ENCODE measurements at places on chromosomes 3 and 15.

GRCh38 chr15:31060429-31061140, 40.9 kb downstream of the TRPM1 start:
- H3K4me1 ChIP-seq, result no peaks in the 10 kb centered on the region
- H3K36me3 ChIP-seq, result no peaks in the 10 kb centered on the region
- H3K27me3 ChIP-seq, result peaks cover 4% of the 10 kb centered on the region
- no peak for DNase-seq
- H3K4me3 ChIP-seq, result no peak overlapping the region

DNA sequence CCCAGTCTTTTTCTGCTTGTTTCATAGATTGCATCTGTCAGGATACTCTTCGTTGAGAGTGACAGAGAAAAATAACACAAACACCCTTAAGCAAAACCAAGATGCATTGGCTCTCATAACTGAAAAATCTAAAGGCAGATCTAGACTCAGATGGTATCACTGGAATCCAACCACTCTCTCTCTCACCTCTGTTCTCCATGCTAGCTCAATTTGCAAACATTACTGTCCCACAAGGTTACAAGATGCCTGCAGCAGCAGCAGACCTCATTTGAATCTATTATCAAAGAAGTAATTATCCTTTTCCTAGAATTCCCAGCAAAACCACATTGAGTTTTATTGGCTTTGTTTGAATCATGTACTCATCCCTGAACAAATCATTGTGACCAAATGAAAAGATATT, 19.1 kb upstream of the PCOLCE2 start:
- no peaks in the 10 kb centered on the region for H3K27me3 ChIP-seq
- H3K4me3 ChIP-seq, result no peak overlapping the region

- H3K36me3 ChIP-seq, result no peaks in the 10 kb centered on the region
- DNase-seq, result no peak
- H3K4me3 ChIP-seq, result no peak overlapping the region
- no peak overlapping the region for H3K27ac ChIP-seq
- H3K27me3 ChIP-seq, result no peaks in the 10 kb centered on the region
- no peaks in the 10 kb centered on the region for H3K4me1 ChIP-seq
Measured at GRCh38 chr3:105885256-105885655, 16.4 kb upstream of the CBLB start.

GRCh38 chr15:45884755-45885445, 250.1 kb downstream of the SQOR start:
- H3K4me3 ChIP-seq, result no peak overlapping the region
- H3K4me1 ChIP-seq, result no peaks in the 10 kb centered on the region
- no peaks in the 10 kb centered on the region for H3K27me3 ChIP-seq

DNA sequence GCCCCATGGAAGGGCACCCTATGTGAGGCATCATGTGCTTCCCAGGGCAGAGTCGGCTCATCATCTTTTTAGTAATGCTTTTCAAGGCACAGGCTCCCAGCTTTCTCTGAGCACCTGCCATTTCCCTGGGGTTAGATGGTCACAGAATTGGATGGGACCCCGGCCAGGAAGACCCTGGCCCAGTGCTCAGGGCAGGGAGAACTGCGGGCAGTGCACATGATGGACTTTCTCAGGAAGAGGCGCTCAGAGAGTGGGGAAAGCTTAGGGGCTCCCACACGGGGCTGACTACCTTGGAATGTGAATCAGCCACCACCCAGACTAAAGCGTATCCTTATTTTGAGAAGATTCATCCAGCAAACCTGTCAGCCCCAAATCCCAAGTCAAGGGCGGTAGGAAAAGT, 16.5 kb upstream of the SKOR1 start:
- no peak overlapping the region for H3K27ac ChIP-seq
- H3K27me3 ChIP-seq, result no peaks in the 10 kb centered on the region
- DNase-seq, result no peak
- no peak overlapping the region for H3K4me3 ChIP-seq
- H3K36me3 ChIP-seq, result peaks cover 2% of the 10 kb centered on the region
- no peaks in the 10 kb centered on the region for H3K4me1 ChIP-seq

GRCh38 chr3:94071713-94072284, 8.9 kb downstream of the NSUN3 start:
- no peak overlapping the region for H3K27ac ChIP-seq
- no peak overlapping the region for H3K4me3 ChIP-seq
- DNase-seq, result no peak
- no peaks in the 10 kb centered on the region for H3K27me3 ChIP-seq

GRCh38 chr3:166783206-166783605, 596.9 kb downstream of the ZBBX start:
- no peaks in the 10 kb centered on the region for H3K36me3 ChIP-seq
- no peak overlapping the region for H3K27ac ChIP-seq
- DNase-seq, result no peak
- H3K4me3 ChIP-seq, result no peak overlapping the region

- H3K4me1 ChIP-seq, result no peaks in the 10 kb centered on the region
- no peaks in the 10 kb centered on the region for H3K36me3 ChIP-seq
- no peak overlapping the region for H3K27ac ChIP-seq
- H3K27me3 ChIP-seq, result no peaks in the 10 kb centered on the region
- DNase-seq, result no peak
Measured at GRCh38 chr3:115989684-115990421, 366.5 kb downstream of the GAP43 start.

DNA sequence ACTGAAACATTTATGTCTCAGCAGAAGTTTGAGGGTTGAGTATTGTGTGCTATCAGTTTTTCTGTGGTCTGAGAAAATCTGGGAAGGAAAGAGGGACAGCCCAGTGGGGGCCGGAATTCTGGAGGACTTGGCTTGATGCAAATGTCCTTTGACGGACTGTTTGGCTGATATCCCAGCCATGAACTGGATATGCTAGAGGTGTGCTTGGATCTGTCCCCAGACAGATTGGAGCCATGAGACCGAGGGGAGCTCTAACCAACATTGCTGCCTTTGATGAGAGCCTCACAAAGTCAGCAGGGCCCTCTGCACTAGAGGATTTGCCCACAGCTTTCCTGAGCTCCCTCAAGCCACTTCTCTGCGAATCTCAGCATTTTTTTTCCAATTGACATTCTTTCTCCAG, 405.6 kb downstream of the NTRK3 start:
- no peaks in the 10 kb centered on the region for H3K27me3 ChIP-seq
- no peak for DNase-seq
- no peak overlapping the region for H3K4me3 ChIP-seq
- no peaks in the 10 kb centered on the region for H3K36me3 ChIP-seq
- no peak overlapping the region for H3K27ac ChIP-seq
- H3K4me1 ChIP-seq, result no peaks in the 10 kb centered on the region

GRCh38 chr3:99934975-99935797, 117.5 kb downstream of the CMSS1 start:
- H3K4me3 ChIP-seq, result no peak overlapping the region
- H3K27me3 ChIP-seq, result no peaks in the 10 kb centered on the region
- H3K36me3 ChIP-seq, result no peaks in the 10 kb centered on the region
- DNase-seq, result no peak

DNA sequence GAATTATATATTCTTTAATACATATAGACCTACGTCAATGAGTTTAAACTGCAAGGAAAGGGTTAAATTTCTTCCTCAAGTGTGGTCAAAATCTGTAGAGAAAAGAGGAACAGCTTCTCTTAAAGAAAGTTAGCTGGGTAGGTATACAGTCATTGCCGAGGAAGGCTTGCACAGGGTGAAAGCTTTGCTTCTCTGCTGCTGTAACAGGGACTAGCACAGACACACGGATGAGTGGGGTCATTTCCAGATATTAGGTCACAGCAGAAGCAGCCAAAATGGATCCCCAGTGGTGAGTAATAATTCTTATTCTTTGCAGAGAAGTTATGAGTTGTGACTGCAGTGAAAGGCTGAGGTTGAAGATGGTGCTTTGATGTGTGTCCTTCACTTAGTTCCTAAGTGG, at the start of gene CD86:
Gene CD86, plus strand, starts transcription at position 148 of the 400 bp plus-strand sequence. Its CDS starts 128 bp downstream, at position 276.
- H3K4me3 ChIP-seq, result peak within 1 kb of the TSS; percentile 4
- H3K36me3 ChIP-seq, result no peaks in the 10 kb centered on the region

- no peaks in the 10 kb centered on the region for H3K4me1 ChIP-seq
- no peaks in the 10 kb centered on the region for H3K36me3 ChIP-seq
- H3K4me3 ChIP-seq, result no peak overlapping the region
- no peak for DNase-seq
- H3K27ac ChIP-seq, result no peak overlapping the region
Measured at GRCh38 chr3:155753038-155753639, 8.3 kb upstream of the PLCH1 start.

DNA sequence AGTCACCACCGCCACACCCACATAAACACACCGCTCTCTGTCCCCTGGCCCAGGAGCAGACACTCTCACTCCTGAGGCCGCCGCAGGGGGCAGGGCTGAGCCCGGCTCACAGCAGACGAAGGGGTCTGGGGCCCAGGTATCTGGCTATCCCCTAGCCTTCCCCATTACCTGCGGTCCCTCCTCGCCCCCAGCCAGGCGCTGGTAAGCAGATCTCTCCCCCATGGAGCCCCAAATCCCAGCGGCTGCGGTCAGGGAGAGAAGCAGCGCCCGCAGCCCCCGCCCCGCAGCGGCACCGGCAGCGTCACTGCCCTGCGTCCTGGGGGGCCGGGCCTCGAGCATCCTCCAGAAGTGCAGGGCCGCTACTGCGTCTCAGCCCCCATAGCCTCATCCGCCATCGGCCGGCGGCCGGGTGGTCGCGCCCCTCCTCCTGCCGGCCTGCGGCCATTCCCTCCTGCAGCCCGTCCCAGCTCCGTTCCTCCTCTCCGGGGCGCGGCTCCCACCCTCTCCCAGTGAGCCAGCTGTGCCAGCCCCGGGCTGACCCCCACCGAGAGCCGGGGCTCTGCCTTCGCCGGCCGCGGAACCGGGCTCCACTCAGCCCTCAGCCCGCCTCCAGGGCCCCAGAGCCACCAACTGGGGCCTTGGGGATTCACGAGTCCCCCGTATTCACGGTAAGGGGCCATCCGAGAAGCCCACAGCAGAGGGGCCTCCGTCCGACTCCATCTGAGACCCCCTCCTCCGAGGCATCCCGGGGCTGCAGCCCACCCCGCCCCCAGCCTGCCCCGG, 13.1 kb downstream of the TNK2 start:
- H3K27me3 ChIP-seq, result no peaks in the 10 kb centered on the region
- H3K4me3 ChIP-seq, result peak overlapping the region; percentile 80
- peak overlapping the region; percentile 71 for H3K27ac ChIP-seq
- peaks cover 70% of the 10 kb centered on the region for H3K4me1 ChIP-seq
- peaks cover 9% of the 10 kb centered on the region for H3K36me3 ChIP-seq
- peak; percentile 38 for DNase-seq

DNA sequence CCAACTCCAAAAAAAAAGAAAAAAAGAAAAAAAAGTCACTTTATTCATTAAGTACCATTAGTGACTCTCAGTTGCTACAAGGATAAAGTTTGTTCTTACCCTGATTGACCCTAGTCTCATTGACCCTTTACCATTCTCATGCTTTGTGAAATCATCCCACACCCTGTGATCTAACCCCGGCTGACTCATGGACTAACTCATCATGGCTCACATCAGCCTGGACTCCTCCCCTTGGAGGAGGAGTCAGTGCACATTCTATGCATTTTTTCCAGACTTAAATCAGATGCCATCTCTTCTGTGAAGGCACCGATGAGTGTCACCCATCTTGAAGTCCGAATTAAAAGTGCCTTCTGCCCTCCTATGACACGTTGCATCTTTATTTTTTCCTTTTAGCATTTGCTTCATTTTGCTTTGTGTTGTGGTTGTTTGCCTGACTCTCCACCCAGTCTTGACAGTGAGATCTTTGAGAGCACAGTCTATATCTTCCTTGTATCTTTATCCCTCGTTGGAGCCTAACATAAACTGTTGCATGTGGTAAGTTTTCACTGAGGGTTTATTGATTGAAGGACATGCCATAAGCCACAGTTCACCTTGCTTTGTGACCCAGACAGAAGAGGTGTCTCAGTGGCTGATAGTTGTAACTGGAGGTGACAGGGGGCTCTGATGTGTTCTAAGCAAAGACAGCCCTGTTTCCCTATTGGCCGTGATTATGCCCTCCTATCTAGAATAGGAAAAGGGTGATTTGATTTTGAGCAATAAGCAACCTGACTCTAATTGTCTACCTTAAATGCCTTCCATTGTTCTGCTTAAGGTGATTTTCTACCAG, 72.1 kb downstream of the IL1RAP start:
- H3K4me1 ChIP-seq, result peaks cover 10% of the 10 kb centered on the region
- no peaks in the 10 kb centered on the region for H3K36me3 ChIP-seq
- H3K4me3 ChIP-seq, result peak overlapping the region; percentile 3
- no peaks in the 10 kb centered on the region for H3K27me3 ChIP-seq

GRCh38 chr3:72476139-72476483, 372.1 kb downstream of the SHQ1 start:
- DNase-seq, result no peak
- H3K36me3 ChIP-seq, result no peaks in the 10 kb centered on the region
- H3K27me3 ChIP-seq, result no peaks in the 10 kb centered on the region
- H3K4me1 ChIP-seq, result no peaks in the 10 kb centered on the region

- peak; percentile 18 for DNase-seq
- H3K27ac ChIP-seq, result no peak overlapping the region
- no peak overlapping the region for H3K4me3 ChIP-seq
- H3K4me1 ChIP-seq, result peaks cover 21% of the 10 kb centered on the region
- H3K36me3 ChIP-seq, result no peaks in the 10 kb centered on the region
Measured at GRCh38 chr3:129485721-129486663, 42.4 kb upstream of the RHO start.

DNA sequence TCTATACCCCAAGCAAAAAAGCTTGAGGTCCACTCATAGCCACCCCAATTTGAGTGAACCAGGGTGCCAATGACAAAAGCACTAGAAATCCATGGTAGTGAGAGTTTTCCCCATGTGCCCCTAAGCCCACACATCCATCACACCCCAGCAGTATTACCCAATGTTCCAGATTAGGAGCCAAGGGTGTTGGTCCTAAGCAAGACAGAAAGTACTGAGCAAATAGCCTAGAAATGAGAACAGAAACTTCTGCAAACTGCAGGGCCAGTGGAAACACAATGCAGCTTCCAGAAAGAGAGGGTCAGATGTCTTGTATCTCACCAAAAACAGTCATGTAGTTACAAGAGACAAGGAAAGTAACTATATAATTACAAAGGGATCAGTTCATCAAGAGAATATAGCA, 10.9 kb upstream of the OXTR start:
- no peaks in the 10 kb centered on the region for H3K4me1 ChIP-seq
- no peaks in the 10 kb centered on the region for H3K36me3 ChIP-seq
- no peaks in the 10 kb centered on the region for H3K27me3 ChIP-seq
- no peak for DNase-seq
- H3K4me3 ChIP-seq, result no peak overlapping the region

DNA sequence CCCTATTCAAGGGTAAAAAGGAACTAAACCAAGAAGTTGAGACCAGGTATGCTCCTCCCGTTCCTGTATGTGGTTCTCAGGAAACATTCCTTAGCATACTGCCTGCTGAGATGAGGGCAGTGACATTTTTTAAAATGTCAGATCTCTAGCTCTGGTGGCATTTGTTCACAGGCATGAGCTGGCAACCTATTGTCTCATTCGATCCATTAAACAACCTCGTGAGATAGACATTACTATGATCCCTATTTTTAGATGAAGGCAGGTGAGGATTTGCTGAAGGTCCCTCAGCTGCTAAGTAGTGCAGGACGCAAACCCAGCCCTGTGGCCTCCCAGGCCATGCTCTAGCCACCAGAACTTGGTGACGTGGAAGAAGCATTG, 74.9 kb downstream of the SIDT1 start:
- H3K27me3 ChIP-seq, result no peaks in the 10 kb centered on the region
- peaks cover 21% of the 10 kb centered on the region for H3K4me1 ChIP-seq
- no peak for DNase-seq
- H3K4me3 ChIP-seq, result no peak overlapping the region
- no peak overlapping the region for H3K27ac ChIP-seq

Measured in CD4-positive, alpha-beta T cell (primary cell).